Frontal cortex (tissue), 4 donors: ENCODE measurements at places on chromosomes 6 and 20.

GRCh38 chr20:1324598-1325172, 4.3 kb downstream of the SDCBP2 start:
- no peak for DNase-seq

- no peak for DNase-seq
Observed at GRCh38 chr6:101458826-101459225, 65.3 kb downstream of the GRIK2 start.

- no peak for DNase-seq
Observed at GRCh38 chr6:26028746-26029569, 58.3 kb upstream of the HFE start.

GRCh38 chr6:35609588-35609987, 79.1 kb downstream of the FKBP5 start:
- DNase-seq: no peak

DNA sequence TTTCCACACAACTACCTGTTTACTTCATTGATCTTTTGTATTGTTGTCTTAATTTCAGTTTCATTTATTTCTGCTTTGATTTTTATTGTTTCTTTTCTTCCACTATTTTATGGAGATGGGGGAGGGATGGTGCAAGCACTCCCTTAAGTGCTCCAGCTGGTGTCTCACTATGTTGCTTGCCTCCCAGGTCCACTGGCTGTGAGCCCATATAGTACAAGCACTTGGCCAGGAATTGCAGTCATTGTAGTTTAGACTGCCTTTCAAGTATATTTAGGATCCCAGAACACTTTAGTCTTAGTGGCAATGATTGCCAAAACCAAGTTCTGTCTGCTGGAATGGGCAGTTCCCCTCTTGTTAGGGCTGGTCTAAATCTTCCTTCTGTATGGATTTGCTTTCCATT, 34.9 kb upstream of the MAN1A1 start:
- no peak for DNase-seq

DNA sequence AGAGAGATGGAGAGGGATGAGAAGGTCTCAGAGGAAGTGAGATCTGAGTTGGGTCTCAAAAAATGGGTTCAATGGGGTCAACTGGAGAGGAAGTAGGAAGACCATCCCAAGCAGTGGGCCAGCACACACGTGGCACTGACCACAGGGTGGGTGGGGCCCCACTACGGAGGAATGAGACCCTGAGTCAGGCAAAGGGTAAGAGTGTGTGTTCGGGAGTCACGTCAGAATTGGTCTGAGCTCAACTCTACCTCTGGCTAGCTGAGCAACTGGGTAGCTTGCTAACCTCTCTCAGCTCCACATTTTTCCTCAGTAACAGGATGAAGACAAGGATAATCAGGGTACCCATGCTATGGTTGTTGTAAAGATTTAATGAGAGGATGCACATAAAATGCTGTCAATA, 79.0 kb downstream of the TRERF1 start:
- DNase-seq: no peak

GRCh38 chr6:41653691-41654090, 15.4 kb downstream of the MDFI start:
- no peak for DNase-seq

DNA sequence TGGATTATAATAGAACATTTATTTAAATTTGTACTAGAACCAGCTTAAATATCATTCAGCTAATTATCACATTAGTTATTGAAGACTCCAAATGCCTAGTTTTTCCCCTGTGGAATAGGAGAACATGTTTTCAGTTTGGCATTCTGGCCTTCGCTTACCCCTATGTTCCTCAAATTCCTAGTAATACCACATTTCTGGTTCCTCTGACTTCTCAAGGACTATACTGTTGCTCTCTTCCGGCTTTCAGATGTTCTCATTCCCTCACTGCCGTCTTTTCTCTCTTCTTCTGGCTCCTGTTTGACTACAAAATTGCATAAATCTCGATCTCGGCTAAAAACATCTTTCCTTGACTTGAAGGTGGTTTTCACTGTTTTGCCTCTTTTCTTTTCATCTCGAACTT, 71.8 kb upstream of the KHDRBS2 start:
- no peak for DNase-seq

GRCh38 chr6:5457041-5457440, 195.7 kb downstream of the FARS2 start:
- DNase-seq: peak; percentile 30

GRCh38 chr20:51560042-51560441, 17.5 kb upstream of the NFATC2 start:
- DNase-seq: no peak

DNA sequence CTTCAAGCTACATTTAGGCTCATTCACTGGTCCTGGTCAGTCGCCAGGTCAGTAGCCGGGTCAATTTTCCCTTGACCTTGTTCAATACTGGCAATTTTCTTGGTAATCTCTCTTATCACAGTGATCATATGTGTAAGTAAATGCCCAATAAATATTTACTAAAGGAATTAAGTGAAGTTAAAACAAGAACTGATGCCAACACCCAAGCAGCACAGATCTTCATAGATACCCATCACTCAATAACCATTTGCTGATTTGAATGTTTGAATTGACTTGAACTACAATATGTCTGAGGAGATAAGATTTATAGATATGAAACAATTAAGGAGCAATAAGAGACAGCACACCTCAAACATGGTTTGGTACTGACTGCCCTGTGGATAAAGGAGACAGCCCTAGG, 100.8 kb upstream of the PREP start:
- no peak for DNase-seq

DNA sequence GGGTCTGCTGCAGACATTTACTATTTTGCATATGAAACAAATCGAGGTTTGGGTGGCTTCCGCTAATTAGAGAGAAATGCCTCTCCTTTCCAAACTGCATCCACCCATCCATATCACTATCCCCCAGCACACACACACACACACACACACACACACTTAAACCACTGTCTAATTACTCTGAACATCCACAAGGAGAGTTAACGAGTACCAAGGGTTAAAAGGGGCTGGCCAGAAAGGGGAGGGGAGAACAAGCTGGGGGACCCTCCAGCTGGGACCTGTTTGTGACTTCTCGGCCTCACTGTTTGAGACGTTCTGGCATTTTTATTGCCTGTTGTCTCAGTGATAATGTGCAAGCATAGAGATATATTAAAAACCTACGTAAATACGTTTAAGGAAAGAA, 261.2 kb downstream of the FOXC1 start:
- DNase-seq: no peak

DNA sequence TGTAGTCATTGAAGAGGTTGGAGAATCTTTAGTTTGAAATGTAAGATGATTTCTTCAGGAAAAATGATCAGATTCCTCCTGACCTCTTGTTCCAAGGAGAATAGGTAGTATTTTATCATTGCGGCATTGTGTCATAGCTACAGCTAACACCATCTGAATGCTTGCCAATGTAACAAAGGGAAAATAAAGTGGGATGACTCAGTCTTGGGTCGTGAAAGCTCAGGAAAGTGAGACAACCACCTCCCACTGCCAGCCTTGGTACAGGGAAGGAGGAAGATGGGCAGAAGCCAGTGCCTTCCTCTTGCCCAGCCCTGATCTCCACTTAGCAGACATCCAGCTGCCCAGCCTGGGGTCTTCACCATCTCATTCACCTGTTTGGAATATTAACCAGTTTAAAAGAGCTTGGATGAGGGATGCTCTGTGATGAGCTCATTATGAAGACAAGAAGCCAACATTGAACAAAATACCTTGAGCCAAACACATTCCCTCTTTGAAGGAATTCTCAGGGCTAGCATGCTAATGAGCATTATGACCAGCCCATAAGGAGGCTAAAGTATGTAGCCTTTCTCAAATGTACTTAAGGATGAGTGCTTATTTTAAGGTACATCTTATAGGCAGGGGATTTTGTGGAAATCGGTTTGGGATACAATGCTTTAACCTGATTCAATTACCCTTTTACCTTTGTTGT, 40.0 kb upstream of the APCDD1L start:
- DNase-seq: no peak

GRCh38 chr6:135475292-135475886, 22.2 kb downstream of the AHI1 start:
- no peak for DNase-seq

- no peak for DNase-seq
Observed at GRCh38 chr6:26594730-26595632, 1.8 kb upstream of the ABT1 start.

- DNase-seq: no peak
Observed at GRCh38 chr6:71080133-71080532, 123.3 kb upstream of the B3GAT2 start.

- no peak for DNase-seq
Observed at GRCh38 chr6:110185879-110186278, 5.7 kb downstream of the CDC40 start.

DNA sequence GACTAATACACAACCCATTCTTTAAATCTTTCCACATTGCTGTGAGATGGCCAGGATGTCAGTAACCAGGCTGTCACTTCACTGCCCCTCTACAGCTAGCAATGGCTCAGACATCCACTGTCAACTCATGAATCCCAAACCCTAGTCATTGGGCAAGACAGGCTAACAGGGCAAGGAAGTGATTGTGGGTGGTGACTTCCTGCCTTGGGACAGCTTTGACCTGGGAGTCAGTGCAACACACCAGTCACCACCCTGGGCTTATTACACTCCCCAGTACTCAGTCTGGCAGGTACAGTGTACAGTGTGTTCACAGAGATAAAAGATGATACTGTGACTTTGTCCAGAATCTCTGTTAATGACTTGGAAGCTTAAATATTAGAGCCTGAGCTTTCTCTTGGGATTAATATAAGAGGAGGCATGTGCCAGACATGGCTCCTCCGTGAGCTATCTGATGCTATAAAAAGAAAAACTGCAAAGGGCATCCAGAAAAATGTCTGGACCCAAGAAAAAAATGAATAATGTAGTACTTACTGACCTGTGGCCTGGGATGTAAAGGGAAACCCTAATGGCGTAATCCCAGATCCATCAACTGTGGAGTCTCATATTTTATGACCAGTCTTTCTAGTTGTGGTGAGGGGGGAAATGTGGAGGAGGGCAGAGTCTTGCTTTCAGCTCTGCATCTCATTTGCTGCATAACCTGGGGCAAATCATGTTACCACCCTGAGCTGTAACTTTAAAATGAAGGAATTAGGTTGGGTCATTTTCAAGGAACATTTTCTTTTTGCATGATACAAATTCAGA, 244.4 kb downstream of the SLC24A3 start:
- DNase-seq: no peak

- DNase-seq: no peak
Observed at GRCh38 chr6:44271914-44272313, 1.7 kb downstream of the TMEM151B start.

- DNase-seq: no peak
Observed at GRCh38 chr20:19765913-19766312, 7.9 kb downstream of the RIN2 start.

- no peak for DNase-seq
Observed at GRCh38 chr6:47440719-47441118, 36.9 kb upstream of the CD2AP start.

DNA sequence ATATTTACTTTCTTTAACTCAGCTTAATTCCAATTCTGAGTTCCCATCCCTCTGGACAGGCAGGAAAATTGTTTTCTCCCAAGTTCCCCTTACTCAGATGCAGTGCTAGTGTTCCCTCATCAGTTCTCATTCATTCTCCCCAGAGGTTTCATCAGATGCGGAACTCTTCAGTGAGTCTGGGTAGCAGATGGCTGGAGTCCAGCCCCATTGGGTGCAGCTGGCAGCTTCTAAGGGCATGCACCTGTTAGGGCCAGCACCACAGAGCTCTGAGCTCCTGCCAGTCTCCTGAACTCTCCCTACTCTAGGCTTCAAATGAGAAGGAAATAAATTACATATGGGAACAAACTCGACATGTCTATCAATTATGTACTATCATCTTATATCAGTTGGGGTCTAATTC, 76.6 kb downstream of the SOD2 start:
- DNase-seq: no peak

DNA sequence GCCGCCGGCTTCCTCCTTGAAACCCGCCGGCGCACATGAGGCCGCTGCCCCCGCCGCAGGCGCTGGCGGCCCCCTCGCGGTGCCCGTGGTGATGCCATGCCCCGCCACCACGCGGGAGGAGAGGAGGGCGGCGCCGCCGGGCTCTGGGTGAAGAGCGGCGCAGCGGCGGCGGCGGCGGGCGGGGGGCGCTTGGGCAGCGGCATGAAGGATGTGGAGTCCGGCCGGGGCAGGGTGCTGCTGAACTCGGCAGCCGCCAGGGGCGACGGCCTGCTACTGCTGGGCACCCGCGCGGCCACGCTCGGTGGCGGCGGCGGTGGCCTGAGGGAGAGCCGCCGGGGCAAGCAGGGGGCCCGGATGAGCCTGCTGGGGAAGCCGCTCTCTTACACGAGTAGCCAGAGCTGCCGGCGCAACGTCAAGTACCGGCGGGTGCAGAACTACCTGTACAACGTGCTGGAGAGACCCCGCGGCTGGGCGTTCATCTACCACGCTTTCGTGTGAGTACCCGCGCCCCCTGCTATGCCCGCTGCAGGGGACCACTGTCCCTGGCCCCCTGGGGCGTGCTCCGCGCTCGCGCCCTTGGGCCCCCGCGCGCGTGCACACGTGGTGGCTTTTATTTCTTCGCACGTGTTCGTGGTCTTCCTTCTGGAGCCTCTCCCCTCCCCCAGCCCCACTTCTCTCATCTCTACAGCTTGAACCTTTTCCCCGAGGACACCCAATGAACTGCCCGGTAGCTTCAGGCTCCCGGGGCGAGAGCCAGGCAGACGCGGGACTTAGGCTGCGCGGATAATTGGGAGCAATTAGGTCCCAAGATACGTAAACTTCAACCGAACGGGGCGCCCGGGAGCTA, 453 bp downstream of the KCNQ5 start:
- peak; percentile 33 for DNase-seq

DNA sequence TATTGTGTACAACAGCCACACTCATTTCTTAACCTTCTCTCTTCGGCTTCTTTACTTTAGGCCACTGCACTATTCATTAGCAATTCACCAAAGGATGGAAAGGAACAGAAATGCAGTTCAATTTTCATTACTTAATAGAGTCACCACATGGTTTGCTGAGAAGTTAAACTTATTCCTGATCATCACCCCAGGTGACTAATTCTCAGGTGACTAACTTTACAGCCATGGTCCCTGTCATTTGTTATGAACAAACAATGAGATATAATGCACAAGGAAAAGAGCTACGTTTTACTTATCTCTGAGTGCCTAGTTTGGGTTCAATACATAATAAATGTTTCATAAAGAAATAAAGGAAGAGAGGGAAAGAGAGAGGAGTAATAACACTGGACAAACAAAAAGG, 45.8 kb upstream of the DST start:
- no peak for DNase-seq

GRCh38 chr6:138372711-138373463, 4.8 kb upstream of the SMIM28 start:
- DNase-seq: no peak

GRCh38 chr20:62606551-62607201, 35.6 kb upstream of the SLCO4A1 start:
- DNase-seq: no peak

- DNase-seq: no peak
Observed at GRCh38 chr6:24419526-24419925, 16.8 kb downstream of the MRS2 start.

- DNase-seq: no peak
Observed at GRCh38 chr20:34544109-34544796, 14.3 kb upstream of the MAP1LC3A start.
